ENCODE measurements at places on chromosomes 3 and 15.

DNA sequence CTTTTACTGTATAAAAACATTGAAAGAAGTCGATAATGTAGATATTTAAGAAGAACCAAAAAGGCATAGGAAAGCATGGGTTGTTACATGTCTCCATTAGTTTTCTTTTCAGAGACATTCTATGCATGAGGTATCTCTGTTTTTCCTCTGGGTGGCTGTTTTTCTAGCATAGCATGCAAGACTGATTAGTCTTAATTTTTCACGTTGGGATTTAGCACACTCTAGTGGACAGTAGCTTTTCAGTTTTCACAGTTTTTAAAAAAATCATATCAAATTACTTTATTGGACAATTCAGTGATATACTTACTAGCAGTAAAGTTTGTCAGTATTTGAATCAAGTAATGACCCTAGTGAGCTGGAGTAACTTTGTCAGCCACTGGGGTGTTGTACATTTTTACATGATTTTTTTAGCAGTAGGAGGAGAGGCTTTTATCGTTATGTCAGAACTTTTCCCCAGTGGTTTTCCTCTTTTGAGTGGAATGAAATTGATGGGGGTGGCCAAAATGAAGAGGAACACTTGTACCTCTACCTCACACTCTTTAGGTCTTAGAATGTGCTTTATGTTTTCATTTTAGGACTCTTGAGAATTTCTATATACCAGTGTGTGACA, 57.2 kb downstream of the SEC22A start:
- no peak for DNase-seq

DNA sequence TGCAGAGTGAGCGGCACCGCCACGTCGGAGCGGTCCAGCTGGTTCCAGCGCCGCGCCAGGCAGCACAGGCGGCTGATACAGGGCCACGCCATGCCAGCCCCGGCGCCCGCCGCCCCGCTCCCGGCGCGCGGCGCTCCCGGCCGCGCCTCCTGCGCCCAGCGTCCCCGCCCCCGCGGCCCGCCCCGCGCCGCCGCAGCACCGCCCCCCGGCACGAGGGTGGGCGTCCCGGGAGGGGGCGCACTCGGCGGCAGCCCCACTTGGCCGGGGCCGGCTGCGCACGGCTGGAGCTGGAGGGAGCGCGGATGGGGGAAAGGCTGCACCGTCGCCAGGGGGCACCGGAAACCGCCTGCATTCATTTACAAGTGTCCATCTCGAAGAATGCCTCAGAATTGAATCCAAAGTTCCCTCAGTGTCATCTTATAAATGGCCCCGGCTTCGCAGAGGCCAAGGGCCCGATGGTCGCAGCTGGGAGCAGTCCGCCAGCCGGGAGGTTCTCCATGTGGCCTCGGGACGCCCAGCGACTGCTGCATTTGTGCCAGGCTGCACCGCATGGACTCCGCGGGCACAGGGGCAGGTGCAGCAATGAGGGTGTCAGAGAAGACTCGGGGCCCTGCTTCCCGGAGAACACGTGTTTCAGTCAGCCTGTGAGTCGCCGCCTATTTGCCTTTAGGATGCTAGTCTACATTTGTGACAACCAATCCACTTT, at the start of gene MAP6D1:
Gene MAP6D1 (minus strand): TSS at position 122 of the 706 bp plus-strand sequence. CDS start 30 bp downstream, at position 92.
- DNase-seq: peak; percentile 33

DNA sequence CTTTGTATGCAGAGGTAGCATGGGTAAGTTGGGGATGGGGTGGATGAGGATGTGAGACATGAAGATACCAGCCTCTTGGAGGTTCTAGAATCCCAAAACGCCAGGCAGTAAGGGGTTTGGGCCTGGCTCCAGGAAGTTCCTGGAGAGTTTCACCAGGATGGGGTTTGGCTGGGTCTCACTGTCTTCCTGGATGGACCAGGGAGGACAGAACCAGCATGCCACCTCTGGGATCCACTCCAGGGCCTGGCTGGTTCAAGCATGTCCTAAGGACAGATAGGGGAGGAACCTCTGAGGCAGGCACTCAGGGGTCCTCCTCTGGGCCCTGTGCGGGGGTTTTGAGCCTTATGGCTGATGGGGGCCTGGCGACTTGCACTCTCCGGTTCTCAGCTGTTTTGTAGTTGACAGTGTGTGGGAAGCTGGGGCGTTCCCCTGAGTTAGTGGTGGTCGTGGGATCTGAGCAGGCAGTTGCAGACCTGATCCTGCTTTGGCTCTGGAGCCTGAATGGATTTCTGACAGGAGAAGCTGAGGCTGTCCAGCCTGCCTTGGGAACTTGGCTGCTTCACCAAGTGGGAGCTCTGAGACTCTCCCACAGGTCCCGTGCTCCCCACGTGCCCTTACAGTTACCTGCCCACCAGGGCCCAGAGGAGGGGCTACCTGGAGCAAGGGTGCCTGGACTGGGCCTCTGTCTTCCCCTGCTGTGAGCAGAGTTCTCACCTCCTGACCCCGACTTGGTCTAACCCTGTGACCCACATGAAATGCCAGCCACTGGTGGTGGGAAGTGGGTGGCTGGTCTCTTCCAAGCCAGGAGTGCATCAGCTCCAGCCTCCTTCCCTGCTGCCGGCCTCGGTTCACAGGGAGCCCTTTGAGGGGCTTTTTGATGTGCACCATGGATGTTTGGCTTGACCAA, 128.4 kb downstream of the EEFSEC start:
- no peak for DNase-seq

- no peak for DNase-seq
These were observed 18.3 kb upstream of the RFX7 start for GRCh38 chr15:56261854-56262509.

DNA sequence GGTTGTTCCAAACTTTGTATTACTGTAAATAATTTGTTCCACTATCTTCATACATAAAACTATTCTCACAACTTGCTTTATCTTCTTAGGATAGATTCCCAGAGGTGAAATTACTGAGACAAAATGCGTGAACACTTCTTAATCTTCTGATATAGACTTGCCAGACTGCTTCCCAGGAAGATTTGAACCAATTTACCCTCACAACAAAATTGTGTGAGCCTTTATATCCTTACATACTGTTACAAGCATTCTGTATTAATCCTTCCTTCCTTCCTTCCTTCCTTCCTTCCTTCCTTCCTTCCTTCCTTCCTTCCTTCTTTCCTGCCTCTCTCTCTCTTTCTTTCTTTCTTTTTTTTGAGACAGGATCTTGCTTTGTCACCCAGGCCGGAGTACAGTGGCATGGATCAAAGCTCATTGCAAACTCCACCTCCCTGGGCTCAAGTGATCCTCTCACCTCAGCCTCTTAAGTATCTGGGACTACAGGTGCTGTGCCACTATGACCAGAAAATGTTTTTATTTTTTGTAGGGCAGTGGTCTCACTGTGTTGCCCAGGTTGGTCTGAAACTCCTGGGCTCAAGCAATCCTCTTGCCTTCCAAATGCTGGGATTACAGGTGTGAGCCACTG, 57.1 kb upstream of the SSR3 start:
- no peak for DNase-seq

- DNase-seq: no peak
These were observed 127.3 kb upstream of the ROPN1 start for GRCh38 chr3:124119056-124119716.

DNA sequence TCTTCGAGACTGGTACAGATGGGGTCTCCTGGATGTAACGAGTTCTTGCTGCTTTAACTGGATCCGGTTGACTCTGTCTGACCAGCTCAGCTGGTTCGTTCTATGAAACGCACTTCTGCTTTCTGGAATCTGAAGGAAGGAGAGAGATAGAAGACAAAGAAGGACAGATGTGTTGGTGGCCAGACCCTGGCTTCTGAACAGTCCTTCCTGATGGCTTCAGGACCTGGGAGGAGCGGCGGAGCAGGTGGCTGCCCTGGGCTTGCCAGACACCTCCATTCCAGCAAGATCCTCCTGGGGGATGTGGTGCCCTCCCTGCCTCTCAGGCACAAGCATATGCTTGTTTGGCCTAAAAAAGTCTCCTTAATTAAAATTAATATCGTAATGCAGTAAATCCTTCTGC, 99.9 kb downstream of the APBA2 start:
- no peak for DNase-seq

GRCh38 chr3:138202945-138203701, 16.0 kb downstream of the ARMC8 start:
- no peak for DNase-seq

- DNase-seq: no peak
These were observed 432.1 kb upstream of the MDFIC2 start for GRCh38 chr3:70744536-70744935.

GRCh38 chr3:72938471-72939265, 50.8 kb downstream of the GXYLT2 start:
- no peak for DNase-seq

DNA sequence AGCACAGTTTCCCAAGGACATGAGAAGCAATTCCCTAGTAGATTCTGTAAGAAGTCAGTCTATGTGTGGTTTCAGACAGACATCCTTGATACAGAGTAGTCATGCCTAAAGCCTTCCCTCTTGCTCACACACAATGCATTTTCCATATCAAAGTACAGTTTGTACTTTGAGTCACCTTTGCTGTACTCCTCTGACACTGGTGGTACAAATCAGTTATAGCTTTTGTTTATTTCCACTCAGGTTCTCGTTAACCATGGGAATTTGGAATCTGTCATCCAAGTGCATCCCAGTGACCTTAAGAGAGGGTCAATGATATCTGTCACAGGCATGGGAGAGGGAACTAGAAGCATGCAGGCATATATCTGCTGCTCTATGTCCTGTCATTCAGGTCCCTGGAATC, 3.6 kb upstream of the GNB4 start:
- no peak for DNase-seq

- no peak for DNase-seq
These were observed 22.1 kb downstream of the PHC3 start for GRCh38 chr3:170159459-170159858.

- no peak for DNase-seq
These were observed 303.8 kb downstream of the ERC2 start for GRCh38 chr3:56164436-56164835.

GRCh38 chr15:55037071-55037470, 159.7 kb downstream of the RSL24D1 start:
- DNase-seq: no peak

GRCh38 chr3:112413074-112413473, 80.1 kb downstream of the CD200 start:
- no peak for DNase-seq

- no peak for DNase-seq
These were observed 9.3 kb downstream of the VEPH1 start for GRCh38 chr3:157493627-157494550.

DNA sequence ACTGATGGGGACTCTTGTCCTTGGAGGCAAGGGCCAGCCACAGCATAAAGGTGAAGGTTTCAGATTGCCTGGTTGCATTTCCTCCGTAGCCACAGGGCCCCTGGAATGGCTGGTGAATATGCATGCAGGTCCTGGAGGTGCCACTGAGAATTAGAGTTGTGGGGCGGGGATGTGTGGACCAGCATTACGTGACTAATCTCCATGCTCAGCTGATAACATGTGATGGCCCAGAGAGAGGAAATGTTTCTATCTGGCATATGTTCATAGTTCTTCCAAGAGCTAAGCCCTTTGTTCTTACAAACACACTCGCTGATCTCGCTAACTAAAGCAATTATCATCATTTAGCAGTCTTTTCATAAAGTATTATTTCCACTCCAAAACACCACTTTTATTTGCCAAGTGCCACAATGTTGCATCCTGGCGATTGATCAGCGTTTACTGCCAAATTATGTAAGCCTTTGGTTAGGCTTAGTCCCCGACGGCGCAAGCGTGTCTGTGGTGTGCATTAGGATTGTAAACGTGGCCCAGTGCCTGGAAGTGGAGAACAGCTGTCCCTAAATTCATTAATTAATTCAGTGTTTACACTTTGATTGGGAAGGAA, 55.9 kb downstream of the CGNL1 start:
- DNase-seq: no peak

All from T-helper 2 cell (primary cell).